GM12891 (cell line): ENCODE measurements at places on chromosomes 11 and 22.

GRCh38 chr11:27699926-27700350, 317 bp downstream of the BDNF start:
- DNase-seq: no peak

- no peak for DNase-seq
These were observed 83.6 kb upstream of the BDNF start for GRCh38 chr11:27783701-27784355.

DNA sequence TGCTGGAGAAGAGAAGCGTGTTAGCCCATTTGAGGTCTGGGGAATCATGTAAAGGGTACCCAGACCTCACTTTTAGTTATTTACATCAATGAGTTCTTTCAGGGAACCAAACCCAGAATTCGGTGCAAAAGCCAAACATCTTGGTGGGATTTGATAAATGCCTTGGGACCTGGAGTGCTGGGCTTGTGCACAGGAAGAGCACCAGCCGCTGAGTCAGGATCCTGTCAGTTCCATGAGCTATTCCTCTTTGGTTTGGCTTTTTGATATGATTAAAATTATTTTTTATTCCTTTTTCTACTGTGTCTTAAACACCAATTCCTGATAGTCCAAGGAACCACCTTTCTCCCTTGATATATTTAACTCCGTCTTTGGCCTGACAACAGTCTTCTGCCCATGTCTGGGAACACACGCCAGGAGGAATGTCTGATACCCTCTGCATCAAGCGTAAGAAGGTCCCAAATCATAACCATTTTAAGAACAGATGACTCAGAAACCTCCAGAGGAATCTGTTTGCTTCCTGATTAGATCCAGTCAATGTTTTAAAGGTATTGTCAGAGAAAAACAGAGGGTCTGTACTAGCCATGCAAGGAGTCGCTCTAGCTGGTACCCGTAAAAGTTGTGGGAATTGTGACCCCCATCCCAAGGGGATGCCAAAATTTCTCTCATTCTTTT, 65.2 kb downstream of the ALX4 start:
- DNase-seq: no peak

DNA sequence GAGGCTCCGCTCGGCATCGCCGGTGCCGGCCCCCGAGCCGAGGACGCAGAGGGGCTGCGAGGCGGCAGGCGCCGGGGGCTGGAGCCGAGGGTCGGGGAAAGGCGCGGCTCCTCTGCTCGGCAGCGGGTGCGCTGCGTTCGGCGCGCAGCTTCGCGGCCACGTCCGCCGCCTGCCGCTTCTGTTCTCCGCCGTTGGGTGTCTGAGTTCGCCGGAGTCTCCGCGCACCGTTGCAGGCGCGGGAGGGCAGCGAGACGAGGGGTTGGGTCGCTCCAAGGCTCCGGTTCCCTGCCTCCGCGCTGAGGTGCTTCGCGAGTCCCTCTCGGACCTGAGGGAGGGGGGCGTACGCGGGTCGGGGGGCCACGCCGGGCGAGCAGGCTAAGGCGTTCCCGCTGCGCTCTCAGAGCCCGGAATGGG, 347 bp downstream of the MN1 start:
- DNase-seq: peak; percentile 41

DNA sequence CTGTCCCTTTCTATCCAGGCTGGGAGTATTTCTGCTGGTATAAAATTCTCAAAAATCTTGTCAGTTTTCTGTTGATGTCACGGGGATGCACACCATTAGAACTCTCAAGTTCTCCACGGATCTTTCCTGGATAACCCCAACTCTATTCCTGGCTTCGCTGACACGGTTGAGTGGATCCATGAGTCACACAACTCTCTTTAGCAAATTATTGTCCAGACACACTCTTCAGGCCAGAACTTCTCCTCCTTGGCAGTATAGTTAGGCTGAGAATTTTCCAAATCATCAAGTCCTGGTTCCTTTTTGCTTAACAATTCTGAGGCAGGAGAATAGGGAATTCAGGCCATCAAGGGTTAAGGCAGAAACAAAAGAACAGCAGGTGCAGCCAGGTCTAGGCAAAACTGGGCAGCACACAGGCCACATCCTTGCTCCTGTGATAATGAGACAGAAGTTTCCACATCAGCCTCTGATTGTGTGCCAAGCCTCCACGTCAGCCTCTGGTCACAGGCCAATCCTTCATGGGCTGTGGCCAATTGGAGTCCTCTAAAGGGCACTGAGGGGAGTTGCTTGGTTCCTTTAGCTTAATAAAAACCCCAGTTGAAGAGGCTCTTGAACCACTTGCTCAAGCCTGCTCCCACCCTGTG, 5.7 kb upstream of the ACAT1 start:
- DNase-seq: no peak

DNA sequence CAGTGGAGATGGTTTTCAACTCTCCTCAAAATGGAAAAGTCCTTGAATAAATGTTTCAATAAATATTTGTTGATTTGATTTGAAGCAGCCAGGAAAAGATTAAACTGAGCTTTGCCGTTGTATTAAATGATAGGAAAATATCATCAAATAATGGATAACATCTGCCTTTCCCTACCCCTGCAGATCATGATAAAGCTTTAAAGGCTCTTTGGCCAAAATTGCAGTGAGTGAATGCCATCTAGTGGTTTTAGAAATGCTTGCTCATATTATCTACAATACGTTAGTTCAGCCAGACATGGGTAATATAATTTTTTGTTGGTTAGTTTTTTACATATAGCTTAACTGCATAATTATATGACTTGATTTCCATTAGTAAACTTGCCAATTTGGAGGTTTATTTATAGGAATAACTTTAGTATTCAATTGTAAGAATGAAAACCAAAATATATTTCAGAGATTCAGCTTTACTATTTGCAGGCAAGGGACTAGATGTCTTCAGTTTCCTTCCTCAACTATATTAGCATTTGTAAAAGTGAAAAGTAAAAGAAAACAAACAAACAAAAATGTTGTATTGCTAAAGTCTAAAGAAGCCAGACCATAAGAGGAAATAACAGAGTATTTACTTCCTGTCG, 159.2 kb downstream of the MSANTD4 start:
- DNase-seq: no peak

DNA sequence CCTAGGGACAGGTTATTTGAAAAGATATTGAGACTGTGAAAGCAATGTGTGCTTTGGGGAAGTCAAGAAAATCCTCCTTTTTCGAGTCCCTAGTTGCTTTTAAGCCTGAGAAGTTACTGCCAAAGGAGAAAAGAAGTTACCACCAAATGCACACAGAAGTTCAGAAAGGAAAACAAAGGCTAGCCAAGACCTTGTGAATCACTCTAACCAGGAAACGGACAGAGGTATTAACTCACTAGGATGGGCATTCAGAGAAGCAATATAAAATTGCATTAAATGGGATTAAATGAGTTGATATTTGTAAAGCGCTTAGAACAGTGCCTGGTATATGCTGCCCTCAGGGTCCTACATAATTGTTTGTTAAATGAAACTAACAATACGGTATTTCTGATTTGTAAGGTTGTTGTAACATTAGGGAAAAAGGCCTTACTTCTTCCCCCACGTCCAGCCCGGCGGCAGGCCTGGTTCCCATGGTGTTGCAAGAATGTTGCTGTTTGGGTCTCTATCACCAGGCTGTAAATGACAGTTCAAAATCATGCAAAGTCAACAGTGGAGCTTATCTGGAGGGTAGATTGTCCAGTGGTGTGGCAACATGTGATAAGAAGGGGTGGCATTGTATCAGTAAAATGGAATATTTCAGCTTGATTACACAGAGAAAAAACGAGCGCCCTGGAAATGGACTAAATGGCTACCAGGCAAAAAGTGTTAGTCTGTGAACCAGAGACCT, 7.1 kb downstream of the TMA7B start:
- no peak for DNase-seq

DNA sequence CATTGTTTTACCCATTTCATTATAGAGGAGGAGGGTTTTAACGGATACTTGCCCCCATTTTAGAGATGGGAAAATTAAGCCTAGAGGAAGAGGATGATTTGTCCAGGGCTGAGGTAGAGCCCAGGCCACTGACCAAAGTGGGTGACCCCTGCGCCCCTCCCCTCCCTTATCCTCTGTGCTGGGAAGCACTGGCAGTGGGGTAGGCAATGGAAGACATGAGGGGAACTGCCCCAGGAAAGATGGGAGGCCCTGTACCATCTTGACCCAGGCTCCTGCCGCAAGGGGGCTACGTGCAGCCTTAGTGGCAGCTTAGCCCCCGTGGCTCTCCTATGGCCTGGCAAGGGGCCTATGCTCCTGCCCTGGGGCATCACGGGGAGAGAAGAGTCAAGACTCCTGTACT, 76.4 kb upstream of the MYOD1 start:
- no peak for DNase-seq

DNA sequence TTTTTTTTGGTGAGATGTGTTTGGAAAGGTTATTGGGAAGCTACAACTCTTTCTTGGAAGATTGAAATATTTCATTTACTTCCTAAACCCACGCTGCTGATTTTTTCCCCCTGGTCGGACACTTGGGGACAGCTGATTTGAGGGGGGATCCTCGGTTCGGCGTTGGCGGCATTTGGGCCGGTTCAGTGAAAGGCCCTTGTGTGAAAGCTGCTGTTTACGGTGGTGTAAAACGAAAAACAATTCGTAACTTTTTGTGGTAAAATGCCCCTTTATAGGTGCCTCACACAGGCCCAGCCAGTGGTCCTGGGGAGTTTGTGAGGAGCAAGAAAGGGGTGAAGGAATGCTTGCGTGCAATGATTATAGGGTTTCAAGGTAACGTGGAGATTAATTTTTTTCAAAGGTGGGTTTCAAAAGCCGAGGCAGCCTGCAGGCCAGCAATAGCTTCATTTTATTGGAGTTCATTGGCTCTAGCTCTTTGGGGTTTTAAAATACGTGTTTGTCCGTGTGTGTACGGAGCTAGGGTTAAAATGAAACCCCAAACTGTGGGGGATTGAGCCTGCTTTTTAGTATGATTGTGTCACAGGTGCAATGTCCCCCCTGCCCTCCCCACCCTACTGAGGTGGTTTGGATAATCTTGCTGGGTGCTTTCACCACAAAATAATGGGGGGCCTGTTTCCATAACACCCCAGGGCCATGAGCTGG, 77.2 kb upstream of the PPARA start:
- no peak for DNase-seq

GRCh38 chr11:105447936-105448702, 161.8 kb upstream of the GRIA4 start:
- no peak for DNase-seq

DNA sequence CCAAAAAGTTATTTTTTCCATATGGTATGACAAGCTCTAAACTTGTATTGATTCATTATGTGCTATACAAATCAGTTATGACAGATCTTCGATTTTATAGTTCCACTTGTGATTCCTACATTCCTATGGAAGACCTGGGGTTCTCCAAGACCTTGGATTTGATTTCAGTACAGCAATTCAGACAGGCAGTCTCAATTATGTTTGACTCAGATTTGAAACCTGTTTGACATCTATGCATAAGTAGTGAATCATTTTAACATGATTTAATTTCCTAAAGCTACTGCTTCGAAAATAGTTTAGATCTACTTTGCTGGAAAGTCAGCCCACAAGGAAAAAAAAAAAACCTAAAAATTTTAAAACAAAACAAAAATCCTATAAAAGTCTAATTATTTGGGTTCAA, 820.4 kb downstream of the LUZP2 start:
- DNase-seq: no peak

DNA sequence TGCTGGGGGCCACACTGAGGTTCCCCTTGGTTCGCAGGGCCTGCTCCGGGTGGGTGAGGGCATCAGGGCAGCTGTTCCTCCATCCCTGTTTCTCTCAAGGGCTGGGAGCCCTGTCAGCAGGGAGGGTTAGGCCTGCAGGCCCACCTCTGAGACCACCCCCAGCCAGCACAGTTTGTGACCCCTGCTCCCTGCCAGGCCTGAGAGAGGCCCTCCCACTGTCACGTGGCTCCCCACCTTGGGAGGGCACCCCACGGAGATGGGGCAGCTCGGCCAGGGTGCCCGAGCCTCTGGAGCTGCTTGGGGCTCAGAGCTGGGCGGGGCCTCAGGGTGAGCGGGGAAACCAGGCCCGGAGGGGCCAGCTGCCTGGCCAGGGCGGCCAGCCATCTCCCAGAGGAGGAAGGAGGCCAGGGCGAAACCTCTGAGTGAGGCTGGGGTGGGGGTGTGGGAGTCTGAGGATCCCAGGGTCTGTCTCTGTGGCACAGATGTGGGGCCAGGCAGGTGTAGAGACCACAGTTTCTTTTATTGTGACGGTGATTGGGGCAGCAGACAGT, 2.5 kb upstream of the INS start:
- no peak for DNase-seq

- no peak for DNase-seq
These were observed 62.9 kb upstream of the ATXN10 start for GRCh38 chr22:45608763-45609180.

- DNase-seq: no peak
These were observed 525.9 kb downstream of the KCNA4 start for GRCh38 chr11:29490938-29491337.

GRCh38 chr11:32870676-32871075, 21.9 kb upstream of the QSER1 start:
- peak; percentile 7 for DNase-seq

- no peak for DNase-seq
These were observed 150.4 kb downstream of the WNT7B start for GRCh38 chr22:45826520-45826919.

DNA sequence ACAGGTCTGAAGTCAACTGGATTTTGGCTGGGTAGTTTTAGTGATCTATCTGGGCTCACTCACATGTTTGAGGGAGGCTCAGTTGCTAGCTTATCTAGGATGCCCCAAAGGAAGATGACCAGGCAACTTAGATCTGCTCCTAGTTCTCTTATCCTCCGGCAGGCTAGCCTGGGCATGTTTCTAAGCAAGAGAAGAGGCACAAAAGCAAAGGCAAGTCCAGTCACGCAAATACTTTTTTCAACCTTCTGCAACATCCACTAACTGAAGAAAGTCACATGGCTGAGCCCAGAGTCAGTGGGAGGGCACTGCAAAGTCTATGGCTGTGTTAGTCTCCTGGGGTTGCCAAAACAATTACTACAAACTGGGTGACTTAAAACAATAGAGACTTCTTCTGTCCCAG, 32.9 kb upstream of the FSHB start:
- no peak for DNase-seq

- no peak for DNase-seq
These were observed 702 bp downstream of the BIRC2 start for GRCh38 chr11:102347462-102348370.

- DNase-seq: no peak
These were observed 22.5 kb downstream of the ABTB2 start for GRCh38 chr11:34335331-34335730.

- no peak for DNase-seq
These were observed 2.4 kb downstream of the GSTT4 start for GRCh38 chr22:24002851-24003250.
